ENCODE measurements at places on chromosomes 16 and 17.

DNA sequence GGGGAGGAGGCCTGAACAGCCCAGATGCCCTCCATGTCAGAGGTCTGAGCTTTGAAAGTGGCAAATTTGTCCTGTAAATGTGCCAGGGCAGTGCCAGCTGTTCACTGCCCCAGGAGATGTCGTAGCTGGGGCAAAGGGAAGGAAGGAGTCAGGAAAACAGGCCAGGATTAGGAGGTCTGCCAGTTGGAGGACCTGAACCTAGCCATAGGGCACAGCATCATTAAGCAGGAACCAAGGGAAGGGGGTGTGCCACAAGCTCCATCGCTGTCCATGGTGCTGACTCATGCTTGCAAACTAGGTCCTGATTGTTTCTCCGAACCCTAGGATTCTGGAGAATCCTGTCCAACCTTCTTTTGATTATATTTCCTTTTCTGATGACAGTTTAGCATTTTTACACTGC is 124.2 kb downstream of the TMEM132E start:
- no peak for DNase-seq

DNA sequence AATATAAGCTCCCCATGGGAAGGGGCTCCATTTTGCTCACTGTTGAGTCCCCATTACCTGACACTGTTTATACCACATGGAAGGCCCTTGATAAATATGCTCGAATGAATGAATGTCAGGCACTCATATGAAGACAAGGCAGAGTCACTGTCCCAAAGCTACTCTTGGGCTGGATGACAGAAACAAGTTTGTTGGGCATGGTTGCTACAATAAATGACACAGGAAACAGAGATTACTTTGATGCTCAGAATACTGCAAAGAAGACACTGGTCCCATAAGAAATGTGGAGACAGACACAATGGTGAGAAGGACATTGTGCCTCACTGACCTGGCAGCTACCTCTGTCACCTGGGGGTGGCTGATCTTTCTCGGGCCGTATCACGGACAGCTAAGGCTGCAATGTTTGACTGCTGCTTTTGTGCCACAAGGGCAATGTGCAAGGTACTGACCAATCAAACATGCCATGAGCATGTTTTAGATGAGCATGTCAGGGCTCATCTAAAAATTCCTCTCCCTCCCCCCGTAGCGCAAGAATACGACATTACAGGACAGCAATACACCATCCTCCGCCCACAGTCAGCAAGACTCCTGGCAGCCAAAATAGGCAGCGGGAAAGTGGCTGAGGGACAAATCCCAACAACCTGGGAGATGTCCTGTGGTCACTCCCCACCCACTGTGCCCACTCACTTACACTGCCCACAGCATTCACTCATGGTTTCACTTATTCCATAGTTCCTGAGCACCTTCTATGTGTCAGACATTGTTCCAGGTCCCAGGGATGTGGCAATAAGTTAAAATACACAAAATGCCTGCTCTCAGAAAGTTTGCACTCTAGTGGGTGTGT is 5.0 kb downstream of the PIK3R6 start:
- DNase-seq, result no peak

GRCh38 chr16:89164436-89164835 is 7.1 kb upstream of the CDH15 start:
- DNase-seq, result no peak

GRCh38 chr17:2898255-2898926 is 102.2 kb downstream of the RAP1GAP2 start:
- no peak for DNase-seq

GRCh38 chr16:31127182-31127581 is 8.3 kb downstream of the PRSS8 start:
- DNase-seq, result no peak

- DNase-seq, result no peak
These were observed 354.0 kb upstream of the CCL2 start for GRCh38 chr17:33901085-33901484.

GRCh38 chr17:37605813-37606505 is 3.3 kb downstream of the SYNRG start:
- no peak for DNase-seq

GRCh38 chr16:89242795-89243200 is 25.3 kb downstream of the ZNF778 start:
- DNase-seq, result no peak

- peak; percentile 36 for DNase-seq
These were observed 8.8 kb downstream of the NFATC3 start for GRCh38 chr16:68093816-68094613.

DNA sequence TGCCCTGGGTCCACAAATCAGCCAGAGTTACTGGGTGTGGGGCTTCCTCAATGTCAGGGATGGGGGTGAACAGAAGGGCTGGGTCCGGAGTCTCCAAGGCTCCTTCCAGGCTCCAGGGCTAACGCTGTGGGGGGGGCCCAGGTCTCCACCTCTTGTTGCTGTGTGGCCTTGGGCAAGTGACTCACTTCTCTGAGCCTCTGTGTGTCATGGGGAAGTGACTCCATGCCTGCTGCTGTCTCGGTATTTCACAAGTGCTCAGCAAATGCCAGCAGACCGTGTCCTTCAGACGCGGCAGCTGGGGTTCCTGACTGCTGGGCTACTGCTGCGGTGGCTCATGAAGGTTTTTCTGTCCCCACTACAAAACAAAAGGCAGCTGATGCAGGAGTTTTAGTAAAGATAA is 26.6 kb downstream of the JPH3 start:
- no peak for DNase-seq

DNA sequence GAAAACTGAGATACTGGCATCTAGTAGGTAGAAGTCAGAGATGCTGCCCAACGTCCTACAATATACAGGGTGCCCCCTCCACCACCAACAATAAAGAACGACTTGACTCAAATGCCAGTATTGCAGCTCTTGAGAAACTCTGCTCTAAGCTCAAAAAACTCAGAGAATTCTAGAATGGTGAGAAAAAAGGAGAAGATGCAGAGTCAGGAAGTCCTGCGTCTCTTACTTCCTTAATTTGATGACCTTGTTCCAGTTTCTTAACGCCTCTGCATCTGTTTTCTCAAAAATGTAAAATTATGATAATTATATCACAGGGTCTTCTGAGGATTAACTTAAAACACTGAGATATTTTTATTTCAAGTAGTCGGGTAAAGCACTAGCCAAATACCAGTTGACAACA is 1.7 kb upstream of the HSBP1 start:
- no peak for DNase-seq

DNA sequence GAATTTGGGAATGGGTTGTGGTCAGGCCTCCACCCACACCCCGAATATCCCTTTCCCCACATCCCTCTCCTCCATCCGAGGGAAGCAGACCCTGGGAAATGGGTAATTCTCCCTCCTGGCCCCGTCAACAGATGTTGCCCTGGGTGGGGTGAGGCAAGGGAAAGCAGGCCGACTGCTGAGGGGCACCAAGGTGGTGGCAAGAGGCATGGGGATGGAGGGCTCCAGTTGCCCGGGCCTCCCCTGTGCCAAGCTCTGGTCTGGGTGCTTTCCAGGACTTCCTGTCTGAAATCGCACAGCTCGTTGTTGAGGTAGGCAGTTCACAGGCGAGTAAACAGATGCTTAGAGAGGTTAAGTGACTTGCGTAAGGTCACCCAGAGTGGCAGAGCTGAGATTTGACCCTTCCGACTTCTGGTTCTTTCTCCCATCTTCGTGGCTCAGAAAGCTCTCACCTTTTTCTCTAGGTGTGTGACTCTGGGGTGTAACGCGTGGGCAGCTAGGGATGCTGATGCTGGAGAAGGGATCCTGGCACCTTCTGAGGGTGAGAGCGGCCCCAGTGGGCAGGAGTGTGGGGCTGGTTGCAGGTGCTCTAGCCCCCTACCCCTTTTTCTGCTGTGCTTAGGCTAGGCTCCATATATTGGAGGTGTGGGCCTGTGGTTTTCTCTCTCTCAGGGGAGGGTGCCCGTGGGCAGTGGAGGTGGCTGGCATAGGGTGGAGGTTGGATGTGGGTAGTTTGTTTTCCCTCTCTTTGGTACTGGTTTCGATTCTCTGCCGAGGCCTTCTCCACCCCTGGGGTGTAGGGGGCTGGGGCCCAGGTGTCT is 17.2 kb downstream of the RARA start:
- DNase-seq, result no peak

DNA sequence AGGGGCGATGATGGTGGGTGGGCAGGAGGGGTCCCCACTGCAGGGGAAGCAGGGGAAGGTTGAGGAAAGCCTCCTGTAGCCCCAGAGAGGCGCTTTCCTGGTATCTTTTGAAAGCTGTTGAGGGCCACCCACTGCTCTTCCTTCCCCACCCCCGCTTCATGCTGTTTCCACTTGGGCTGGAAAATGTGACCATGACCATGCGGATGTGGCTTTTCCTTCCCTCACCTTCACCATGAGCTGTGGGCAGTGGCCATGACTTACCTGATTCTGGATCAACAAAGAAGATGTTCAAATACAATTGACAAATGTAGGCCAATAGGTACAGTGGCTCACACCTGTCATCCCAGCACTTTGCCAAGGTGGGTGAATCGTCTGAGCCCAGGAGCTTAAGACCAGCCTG is 13.8 kb downstream of the MVP start:
- DNase-seq, result no peak

DNA sequence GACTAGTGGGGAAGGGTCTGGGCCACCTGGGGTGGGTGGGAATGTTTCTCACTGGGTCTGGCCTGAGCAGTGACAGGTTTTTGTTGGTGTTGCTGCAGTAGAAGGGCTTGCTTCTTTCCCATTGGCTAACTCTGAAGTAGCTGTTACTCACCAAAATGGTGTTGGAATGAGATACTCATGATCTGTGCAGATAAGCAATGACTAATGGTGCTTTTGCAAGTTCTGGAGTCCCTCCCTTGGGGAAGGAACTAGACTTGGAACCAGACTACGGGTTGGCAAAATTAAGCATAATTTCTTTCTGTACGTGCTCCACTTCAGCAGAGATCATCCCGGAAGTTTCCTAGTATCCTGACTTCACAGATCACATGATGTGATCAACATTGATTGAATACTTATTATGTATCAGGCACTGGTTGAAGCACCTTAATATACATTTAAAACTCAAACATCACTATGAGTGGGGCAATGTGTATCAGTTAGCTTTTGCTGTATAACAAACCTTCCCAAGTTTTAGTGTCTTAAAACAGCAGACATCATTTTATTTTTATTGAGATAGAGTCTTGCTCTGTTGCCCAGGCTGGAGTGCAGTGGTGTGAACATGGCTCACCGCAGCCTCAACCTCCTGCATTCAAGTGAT is 30.1 kb downstream of the CHP2 start:
- no peak for DNase-seq

DNA sequence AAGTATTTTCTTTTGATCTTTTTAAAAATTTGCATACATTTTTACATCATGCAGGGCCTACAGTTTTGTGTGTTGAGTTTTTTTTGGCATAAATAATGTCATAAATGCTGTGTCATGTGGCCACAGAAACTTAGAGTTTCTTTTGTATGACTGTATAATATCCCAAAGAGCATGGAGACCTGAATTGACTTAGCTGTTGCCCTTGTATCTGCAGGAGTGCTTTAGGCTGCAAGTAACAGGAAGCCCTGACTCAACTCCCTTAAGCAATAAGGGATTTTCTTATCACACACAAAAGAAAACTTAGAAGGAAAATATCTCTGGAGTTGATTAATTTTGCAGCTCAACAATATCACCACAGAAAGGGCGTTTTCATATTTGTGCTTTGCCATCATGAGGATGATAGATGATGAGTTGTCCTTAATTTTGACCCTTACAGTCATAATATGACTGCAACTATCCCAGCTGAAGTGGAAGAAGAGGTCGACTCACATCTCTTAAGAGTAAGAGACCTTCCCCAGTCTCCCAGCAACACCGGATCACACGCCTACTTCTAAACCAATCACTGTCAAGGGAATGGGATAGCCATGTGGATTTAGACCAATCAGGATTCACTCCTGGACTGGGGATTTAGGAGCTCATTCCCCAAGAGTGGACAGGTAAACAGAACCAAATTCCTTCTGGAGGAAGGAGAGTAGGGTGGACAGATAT is 138.9 kb downstream of the GSG1L start:
- DNase-seq, result peak; percentile 75

GRCh38 chr17:78665387-78665951 is 88.3 kb upstream of the DNAH17 start:
- no peak for DNase-seq

- no peak for DNase-seq
These were observed 1.6 kb downstream of the VAT1L start for GRCh38 chr16:77790009-77790372.

- no peak for DNase-seq
These were observed 278 bp downstream of the RAB11FIP3 start for GRCh38 chr16:425740-426114.

DNA sequence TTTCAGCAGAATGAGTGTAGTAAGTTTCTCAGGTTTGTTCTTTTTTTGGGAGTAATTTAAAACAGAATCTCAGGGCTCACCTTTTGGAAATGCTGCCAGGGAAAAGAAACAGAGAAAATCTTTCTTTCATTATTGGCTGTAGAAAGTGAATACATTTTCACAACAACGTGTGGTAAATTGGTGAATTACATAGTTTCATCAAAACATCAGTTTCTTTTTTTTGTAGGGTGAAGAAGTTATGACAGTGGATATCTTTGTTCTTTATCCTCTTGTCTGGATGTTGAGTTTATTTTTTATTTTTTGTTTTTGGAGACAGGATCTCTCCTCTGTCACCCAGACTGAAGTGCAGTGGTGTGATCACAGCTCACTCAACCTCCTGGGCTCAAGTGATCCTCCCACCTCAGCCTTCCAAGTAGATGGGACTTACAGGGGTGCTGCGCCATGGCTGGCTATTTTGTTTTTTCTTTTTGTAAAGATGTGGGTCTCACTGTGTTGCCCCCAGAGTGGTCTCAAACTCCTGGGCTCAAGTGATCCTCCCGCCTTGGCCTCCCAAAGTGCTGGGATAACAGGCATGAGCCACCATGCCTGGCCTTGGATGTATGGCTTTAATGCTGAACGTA is 2.4 kb downstream of the ZNF267 start:
- DNase-seq, result no peak

- no peak for DNase-seq
These were observed 222.7 kb downstream of the C16orf95 start for GRCh38 chr16:87094556-87094865.

DNA sequence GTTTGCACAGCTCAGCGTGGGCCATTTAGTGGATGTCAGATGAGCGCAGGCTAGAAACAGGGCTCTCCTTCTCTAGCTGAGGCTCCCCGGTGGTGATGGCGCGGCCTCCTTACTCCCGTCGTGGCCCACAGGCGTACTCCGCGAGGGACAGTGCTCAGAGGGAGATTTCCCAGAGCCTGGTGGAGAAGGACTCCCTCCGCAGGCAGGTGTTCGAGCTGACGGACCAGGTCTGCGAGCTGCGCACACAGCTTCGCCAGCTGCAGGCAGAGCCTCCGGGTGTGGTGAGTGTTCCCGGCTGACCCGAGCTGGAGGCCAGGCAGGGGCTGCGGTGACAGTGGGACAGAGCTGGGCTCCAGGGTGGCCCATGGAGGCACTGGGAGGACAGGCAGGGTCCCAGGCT is 21.4 kb downstream of the CARD14 start:
- DNase-seq, result no peak

- no peak for DNase-seq
These were observed 342.5 kb downstream of the NPIPA8 start for GRCh38 chr16:17994027-17994426.

GRCh38 chr17:48179071-48179945 is 71.7 kb downstream of the SNX11 start:
- DNase-seq, result no peak

All from HS-5 (cell line).